ENCODE measurements at places on chromosomes 4 and X.

DNA sequence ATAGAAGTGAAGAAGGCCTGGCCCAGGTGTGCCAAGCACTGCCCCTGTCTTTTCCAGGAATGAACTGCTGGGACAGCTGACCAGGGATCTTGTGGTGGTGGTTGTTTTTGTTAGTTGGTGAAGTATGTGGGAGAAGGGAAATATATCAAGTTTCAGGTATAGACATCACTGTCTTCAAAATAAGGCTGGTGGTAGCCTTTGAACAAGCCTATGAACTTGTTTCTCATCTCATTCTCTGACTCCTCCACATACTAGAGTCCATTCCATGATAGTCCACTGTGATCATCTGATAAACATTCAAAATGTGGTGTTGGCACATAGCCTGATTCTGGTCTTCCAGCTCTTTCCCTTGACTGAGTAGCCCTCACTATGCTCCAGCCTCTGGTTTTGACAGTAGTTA is 303.7 kb downstream of the CAMK2D start:
- DNase-seq = no peak

- no peak for DNase-seq
These were observed 54.0 kb downstream of the COL25A1 start for GRCh38 chr4:109248322-109248900.

- no peak for DNase-seq
These were observed 7.0 kb upstream of the TRPC5OS start for GRCh38 chrX:111868726-111869638.

GRCh38 chr4:125956276-125956675 is 641.5 kb downstream of the FAT4 start:
- no peak for DNase-seq

GRCh38 chr4:91764085-91764484 is 539.7 kb upstream of the GRID2 start:
- no peak for DNase-seq

- DNase-seq = no peak
These were observed 54.7 kb downstream of the OTC start for GRCh38 chrX:38407126-38407525.

Data from NCI-H748 treated with DMSO at 0.1 percent for 48 hours (cell line).